Lung (tissue), 17 donors: ENCODE measurements at places on chromosomes 1 and 21.

- no peak for DNase-seq
These were observed 23.8 kb upstream of the CSF1 start for GRCh38 chr1:109886827-109887226.

DNA sequence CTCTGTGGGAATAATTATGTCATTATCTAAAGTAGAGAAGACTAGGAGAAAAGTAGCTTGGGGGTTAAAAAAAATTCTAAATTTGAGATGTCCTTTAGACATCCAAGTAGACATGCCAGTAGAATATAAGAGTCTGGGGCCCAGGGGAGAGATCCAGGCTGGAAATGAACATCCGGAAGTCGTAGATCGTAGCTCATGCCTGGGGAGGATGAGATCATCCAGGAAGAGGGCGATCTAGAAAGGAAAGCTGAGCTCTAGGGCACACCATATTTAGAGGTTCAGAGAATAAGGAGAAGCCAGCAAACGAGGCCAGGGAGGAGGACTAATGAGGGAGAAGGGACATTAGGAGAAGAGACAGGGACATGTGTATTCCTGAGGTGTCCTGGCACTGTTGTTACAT, 12.2 kb downstream of the NGF start:
- DNase-seq: no peak

GRCh38 chr1:192459467-192459866, 116.1 kb upstream of the RGS1 start:
- DNase-seq: no peak

DNA sequence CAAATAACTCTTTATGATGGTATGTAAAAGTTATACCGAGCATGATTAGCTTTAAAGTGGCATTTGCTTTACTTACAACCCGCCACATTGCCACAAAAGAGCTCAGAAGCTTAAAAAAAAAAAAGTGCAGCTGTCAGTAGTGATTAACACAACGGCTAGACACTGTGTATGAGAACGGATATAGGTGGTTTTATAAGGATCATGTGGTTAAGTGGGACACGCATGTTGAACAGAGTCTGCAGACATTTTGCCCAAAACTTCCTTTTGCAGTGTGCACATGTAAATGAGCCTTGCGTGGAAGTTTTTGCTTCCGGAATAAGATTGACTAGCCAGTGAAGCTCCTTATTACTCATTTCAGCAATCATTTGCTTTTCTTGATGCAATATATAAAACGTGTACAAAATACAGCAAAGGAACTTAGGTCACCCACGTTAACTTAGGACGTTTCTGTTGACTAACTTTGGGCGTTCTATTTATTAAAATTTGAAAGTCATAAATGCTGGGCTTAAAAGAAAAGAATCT, 58.7 kb upstream of the RGS1 start:
- DNase-seq: peak; percentile 13

- DNase-seq: no peak
These were observed 8.7 kb downstream of the C1orf174 start for GRCh38 chr1:3891329-3891865.

DNA sequence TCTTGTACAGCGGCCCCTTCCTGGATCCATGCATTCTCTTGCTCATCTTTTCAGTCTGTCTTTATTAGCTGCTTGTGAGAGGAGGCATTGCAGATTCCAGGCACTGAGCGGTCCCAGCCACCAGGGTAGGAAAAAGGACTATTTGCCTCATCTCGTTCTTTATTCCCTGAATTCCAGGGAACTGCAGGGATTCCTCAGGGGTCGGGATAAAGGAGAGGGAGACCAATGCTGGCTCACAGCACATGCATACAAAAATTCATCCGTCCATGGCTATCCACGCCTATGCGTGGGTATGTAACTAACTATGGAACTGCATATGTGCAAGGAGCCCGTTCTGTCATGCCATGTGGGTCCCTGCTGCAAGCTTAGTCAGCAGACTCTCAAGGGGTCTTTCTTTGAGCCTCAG, 879 bp upstream of the PLPPR5 start:
- peak; percentile 17 for DNase-seq

- DNase-seq: peak; percentile 11
These were observed 997 bp downstream of the PRKACB start for GRCh38 chr1:84145068-84145467.

GRCh38 chr1:223298701-223299100, 65.3 kb downstream of the SUSD4 start:
- DNase-seq: peak; percentile 31

DNA sequence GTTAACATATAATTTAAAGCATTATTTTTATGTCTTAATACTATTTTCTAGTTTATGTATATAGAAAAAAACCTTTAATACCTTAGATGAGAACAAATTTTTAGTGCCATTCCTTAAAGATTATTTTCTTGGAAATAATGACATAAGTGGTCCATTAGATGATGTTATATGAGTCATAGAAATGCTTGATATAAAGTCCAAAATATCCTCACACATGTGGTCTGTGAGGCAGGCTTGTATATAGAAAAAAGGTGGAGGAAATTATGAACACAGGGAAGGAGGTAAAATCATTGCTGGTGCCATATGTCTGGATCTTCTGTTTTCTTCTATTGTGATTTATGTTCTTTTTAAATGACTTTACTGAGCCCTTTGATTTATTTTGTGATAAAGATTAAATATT, 79.3 kb downstream of the MAP3K7CL start:
- no peak for DNase-seq

- DNase-seq: no peak
These were observed 143.5 kb downstream of the SYT14 start for GRCh38 chr1:210081494-210081893.

DNA sequence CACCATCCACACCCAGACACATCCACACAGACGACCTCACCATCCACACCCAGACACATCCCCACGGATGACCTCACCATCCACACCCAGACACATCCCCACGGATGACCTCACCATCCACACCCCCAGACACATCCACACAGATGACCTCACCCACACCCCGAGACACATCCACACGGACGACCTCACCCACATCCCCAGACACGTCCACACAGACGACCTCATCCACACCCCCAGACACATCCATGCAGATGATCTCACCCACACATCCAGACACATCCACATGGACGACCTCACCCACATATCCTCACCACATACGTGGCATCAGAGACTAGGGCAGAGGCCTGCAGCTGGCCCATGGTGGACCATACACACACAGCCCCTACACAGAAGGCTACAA, 14.7 kb upstream of the FABP3 start:
- no peak for DNase-seq

GRCh38 chr1:224082146-224082545, 31.8 kb upstream of the FBXO28 start:
- no peak for DNase-seq

DNA sequence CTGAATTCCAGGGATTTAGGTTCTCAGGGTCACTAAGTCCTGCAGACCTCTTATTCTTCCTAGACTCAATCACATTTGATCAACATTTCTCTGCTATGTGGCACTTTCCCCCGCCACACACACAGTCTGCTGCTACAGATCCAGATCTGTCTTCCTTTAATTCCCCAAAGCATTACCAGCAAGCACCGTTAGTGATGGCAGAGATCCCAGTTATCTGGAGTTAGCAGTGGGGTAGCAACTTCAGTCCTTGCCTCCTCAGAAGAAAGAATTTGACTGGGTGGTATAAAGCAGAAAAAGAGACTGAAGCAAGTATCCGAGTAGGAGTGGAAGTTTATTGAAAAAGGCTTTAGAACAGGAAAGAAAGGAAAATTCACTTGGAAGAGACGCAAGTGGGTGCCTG, 100.4 kb upstream of the ETV3 start:
- no peak for DNase-seq

DNA sequence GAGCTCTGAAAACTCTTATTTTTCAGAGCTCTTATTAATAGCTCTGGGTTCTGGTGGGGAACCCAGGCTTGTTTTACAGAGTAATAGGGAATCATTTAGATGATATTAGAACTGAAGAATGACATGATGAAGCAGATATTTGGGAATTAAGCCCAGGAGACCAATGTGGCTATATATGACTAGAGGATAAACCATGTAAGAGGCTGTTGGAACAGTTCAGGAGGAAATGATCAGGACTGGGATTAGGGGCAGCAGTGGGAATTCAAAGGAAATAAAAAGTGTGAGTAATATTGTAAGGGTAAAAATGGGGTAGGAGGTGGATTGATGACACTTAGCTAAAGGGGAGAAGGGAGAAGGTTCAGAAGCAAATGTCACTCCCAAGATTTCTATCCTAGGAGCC, 58.6 kb downstream of the GIPC2 start:
- no peak for DNase-seq

DNA sequence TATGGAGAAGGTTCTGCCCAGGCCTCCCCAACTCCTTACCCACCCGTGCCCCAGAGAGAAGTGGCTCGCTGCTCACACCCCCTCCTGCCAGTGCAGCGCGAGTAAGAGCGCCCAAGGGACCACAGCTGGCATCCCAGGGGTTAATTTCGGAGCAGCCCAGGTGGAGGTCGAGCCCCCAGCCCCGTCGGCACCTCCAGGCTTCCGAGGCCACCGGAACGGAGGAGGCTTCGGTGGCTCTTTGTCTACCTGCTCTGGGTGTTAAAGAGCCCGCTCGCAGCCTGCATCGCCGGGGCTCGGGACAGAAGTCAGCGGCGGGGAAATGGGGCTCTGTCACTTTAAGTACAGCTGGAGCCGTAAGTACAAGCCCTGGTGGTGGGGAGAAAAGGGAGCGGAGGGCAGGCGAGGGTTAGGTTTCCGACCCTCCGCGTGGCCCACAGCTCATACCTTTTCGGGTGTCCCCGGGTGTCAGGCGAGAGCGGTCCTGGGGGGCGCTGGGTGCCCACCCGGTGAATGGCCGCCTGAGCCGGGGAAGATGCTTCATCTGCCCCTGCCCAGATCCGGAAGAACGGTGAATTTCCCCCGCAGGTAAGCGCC, 89.4 kb upstream of the IPO9 start:
- peak; percentile 68 for DNase-seq

GRCh38 chr1:59641836-59642235, 172.9 kb upstream of the HOOK1 start:
- no peak for DNase-seq

- peak; percentile 73 for DNase-seq
These were observed 1.2 kb downstream of the SCMH1 start for GRCh38 chr1:41240781-41241353.

GRCh38 chr1:157306896-157307295, 168.7 kb upstream of the ETV3 start:
- no peak for DNase-seq

- no peak for DNase-seq
These were observed 879 bp upstream of the WLS start for GRCh38 chr1:68233202-68233601.

DNA sequence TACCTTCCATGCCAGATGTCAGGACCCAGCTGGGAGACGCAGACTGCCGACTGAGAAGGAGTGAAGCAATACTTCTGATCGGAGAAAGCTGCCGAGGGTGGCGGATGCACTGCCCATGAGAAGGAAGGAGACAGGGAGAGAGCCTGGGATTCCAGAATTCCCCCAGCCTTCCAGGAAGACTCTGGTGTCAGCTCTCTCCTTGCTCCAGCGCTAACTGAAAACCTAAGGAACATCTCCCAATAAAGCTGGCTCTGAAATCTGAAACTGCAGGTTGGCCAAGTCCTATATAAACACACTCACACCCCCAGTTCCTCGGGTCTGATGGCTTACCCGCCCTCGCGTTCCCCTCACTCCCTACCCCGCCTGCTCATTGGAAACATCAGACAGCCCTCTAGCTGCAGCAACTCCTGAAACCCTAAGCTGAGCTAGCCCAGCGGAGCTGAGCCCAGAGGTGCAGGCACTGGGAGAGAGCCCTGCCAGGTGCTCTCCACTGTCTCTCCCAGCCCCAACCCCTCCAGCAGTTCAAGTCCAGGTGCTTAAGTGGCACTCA, 52.3 kb downstream of the PLEKHA6 start:
- peak; percentile 82 for DNase-seq

DNA sequence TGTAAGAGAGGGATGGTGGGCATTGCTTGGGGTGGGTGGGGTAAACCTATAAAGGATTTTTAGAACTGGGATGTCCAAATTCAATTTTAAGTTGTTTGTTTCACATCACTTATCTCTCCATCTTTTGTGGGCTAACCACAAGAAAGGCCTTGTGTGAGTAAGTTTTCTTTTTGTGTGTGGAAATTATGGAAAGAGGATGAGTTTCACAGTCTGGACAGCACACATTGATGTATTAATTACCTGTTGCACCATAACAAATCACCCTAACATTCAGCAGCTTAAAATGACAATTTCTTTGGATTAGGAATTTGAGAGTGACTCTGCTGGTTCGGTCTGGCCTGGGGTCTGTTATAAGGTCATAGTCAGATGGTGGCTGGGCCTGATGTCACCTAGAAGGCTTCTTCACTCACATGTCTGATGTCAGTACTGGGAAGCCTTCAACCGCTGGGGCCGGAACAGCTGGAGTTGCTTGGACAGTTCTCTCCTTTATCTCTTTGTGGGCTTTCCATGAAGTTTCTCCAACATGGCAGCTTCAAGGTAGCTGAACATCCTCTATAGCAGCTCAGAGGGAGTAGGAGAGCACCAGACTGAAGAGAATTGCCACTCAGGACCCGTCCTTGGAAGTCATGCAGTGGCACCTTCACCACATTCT, 2.0 kb upstream of the COL9A2 start:
- no peak for DNase-seq
